ENCODE measurements at places on chromosomes 12 and 14.

DNA sequence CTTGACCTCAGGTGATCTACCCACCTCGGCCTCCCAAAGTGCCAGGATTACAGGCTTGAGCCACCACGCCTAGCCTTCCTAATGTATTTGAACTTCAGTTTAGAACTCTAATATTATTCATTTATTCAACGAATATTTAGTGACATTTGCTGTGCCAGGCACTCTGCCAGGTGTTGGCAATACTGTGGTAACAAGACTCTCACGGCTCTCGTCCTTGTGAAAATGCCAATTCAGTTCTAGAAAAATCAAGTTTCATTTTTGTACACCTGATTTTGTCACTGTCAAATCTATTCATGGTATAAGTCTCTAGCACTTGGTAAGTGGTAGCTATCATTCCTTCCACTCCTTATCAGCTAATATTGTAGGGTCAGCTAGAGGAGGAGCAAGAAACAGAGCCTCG is 6.3 kb upstream of the PWP1 start:
- DNase-seq: no peak

- DNase-seq: peak; percentile 28
Measured at GRCh38 chr14:34874386-34875030, 652 bp downstream of the BAZ1A start.

- DNase-seq: no peak
Measured at GRCh38 chr14:72479461-72479931, 414.4 kb downstream of the DPF3 start.

DNA sequence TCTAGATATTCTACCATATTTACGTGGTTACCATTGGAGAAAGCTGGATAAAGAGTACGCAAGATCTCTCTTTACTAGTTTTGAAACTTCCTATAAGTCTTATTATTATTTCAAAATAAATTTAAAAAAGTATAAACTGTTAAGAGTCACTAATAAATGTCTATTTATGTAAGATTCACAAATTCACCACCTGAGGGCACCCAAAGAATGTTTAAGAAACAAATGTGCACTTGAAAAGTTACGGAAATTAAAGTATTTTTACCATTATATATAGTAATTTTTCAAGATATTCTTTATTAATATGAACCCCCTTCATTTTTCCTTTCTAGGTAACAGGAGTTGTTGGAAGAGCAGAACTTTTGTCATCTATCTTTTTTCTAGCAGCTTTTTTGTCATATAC is 11.9 kb downstream of the TMTC3 start:
- no peak for DNase-seq

GRCh38 chr12:19988459-19988873 is 379.9 kb upstream of the PDE3A start:
- DNase-seq: no peak

- peak; percentile 88 for DNase-seq
Measured at GRCh38 chr14:21092273-21093011, 6.0 kb downstream of the ZNF219 start.

DNA sequence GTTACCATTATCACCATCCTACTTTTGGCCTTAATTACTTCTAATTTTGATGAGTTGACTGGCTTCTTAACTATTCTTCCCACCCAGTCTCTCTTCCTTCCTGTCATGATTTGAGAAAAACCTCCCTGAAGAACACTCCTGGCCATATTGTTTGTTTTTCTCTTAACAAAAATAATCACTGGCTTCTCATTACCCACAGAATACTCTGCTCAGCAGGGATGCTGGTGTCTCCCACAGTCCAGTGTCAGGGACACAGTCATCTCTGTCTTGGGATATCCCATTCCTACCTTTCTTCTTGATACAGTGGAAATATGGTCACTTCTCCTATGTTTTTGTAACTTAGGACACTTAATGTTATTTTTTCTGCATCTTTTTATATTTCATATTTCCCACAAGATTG is 103.7 kb downstream of the SRGAP1 start:
- no peak for DNase-seq

GRCh38 chr12:64273527-64274403 is 51.7 kb upstream of the KICS2 start:
- DNase-seq: no peak

- DNase-seq: no peak
Measured at GRCh38 chr12:44299524-44299923, 463.6 kb downstream of the TMEM117 start.

DNA sequence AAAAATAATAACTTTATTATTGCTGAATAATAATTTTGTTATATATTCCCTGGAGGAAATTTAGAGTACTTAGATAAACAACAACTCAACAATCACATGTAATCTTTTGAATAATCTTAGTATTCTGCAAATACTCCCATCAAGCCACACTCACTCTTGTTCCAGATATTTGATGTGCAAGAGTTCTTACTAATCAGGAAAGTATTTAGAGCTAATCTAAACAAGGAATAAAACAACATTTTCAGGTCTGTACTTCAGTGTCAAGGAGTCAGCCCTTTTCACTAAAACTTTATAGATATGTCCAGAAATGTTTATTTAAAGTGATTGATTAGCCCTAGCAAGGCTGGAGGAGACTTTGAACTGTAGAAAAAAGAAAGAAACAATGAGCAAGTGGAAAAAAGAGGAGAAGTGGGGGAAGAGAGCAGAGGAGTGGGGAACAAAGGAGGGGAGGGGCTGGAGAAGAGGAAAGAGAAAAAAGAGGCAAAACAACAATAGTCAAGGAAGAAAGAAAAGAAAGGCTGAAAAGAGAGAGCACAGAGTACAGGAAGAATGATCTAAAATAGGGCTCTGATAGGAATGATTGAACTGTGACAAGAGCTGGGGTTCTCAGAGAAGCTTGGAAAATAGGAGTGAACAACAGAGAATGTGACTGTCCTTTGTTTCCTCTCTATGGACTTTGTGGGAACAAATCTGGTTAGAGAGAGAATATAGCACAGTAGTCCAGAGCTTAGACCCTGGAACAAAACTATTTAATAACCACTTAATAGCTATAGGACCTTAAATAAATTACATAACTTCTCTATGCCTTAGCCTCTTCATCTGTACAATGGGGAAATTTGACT is 238.7 kb downstream of the AKAP6 start:
- DNase-seq: no peak

DNA sequence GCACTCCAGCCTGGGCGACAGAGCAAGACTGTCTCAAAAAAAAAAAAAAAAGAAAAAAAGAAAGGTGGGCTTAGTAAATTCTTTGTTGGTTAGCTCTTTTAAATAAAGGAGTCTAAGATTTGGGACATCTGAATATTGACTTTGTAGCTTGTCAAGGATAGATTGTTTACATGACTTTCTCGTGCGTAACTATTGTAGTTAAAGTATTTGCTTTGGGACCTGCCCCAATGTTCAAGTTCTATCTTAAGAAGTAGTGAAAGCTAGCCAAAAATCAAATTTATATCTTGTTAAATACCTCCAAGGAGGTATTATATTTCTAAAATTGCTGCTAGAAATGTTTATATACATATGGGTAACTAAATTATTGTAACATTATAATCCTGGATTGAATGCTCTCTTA is 32.4 kb downstream of the PTPN21 start:
- DNase-seq: no peak

GRCh38 chr12:2288875-2289274 is 236.1 kb downstream of the CACNA1C start:
- no peak for DNase-seq

DNA sequence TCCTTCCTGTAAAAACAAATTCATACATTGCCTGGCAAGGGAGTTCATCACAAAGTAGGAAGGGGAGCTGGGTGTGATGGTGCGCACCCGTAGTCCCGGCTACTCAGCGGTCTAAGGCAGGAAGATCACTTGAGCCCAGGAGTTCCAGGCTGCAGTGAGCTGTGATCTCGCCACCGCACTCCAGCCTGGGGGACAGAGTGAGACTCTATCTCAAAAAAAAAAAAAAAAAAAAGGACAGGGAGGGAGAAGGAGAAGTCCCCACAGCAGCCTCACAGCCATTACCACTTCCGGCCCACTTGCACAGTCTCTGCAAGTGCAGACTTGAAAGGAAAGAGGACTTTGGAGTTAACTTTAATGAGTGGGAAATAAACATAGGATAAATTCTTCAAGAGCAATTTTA is 121.0 kb downstream of the FBXL14 start:
- DNase-seq: peak; percentile 31

DNA sequence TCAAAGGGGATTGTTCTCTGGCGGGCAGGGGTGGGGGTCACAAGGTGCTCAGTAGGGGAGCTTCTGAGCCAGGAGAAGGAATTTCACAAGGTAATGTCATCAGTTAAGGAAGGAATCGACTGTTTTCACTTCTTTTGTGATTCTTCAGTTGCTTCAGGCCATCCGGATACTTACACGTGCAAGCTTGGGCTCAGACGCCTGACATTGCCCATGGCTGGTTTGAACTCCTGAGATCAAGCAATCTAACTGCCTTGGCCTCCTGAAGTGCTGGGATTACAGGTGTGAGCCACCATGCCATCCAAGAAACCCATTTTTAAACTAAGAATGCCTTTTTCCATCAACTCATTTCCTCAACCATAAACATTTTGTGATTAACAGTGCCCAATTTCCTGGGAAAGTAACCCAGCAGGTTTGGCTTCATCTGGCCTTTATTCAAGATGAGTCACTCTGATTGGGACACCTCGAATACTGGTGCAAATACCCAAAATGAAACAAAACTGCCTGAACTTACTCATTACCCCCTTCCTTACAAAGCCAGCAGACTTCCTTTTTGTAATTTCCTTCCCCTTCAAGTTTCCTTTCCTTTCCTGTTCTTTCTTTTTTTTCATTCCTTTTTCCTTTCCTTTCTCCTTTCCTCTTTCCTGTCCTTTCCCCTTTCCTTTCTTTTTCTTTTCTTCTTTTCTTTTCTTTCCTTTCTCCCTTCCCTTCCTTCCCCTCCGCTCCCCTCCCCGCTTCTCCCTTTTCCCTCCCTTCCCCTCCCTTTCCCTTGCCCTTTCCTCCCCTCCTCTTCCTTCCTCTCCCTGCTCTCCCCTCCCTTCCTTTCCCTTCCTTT is 10.2 kb upstream of the RNASE10 start:
- no peak for DNase-seq

DNA sequence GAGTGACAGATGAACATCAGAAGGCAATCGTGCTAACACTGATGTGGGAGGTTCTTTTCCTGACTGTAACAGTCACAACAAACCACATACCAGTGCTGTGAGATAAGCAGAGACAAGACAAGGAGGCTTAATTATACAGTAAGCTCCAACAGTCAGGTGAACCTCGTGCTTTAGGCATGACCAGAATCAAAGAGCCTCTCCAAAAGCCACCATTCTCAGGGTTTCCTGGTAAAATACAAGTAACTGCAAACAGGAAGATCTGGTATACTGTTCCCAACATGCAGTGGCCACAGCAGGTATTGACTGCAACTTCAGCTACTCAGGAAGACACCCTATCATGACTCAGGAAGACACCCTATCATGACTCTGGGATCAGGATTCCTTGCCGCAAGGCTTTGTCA is 47.3 kb upstream of the GTF2A1 start:
- no peak for DNase-seq

DNA sequence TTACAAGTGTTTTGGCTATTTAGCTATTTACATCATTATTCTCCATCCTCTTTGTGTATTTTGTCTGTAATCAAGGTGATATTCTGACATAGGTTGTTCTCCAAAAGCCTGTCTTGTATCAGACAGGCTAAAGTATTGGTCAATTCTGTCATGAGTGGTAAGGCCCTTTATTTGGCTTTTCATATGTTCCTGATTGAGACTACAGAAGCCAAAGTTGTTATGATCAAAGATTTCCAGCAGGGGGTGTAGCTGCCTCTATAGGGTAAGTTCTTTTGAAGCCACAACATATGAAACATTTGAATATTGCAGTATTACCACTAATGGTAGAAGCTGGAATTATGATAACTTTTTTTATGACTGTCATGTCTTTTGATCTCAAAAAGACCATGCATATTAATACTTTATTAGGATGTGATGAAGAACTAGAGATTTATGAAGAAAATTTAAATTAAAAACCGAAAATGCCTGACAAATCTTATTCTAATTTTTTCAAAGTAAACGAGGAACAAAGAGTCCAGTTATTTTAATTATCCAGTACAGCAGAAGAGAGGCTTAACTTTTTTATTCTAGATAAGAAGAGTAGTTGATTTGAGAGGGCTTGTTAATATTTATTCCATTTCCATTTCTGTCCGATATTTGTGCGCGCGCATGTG is 3.4 kb upstream of the ARHGAP5 start:
- DNase-seq: peak; percentile 79

DNA sequence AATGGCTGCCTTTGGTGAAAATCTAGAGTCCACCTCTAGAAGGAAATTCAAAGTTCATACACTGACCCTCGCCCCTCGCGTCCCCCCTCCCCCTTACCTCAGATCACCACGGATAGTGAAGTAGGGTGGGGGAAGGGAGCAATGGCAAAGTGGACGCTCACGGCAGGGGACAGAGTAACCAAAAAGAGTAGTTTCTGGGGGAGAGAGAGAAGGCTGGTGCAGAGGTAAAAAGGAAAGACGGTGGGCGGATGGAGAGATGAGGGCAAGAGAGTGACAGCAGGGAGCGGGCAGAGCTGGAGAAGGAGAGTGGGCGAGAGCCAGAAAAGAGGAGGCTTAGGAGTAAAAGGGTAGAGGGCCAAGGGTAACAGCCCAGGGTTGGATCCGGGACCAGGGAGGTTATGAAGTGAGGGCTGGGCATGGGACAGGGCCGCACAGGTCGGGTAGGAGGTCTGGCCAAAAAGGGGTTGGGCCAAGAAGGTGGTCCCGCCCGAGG is 423 bp downstream of the ALDH6A1 start:
- DNase-seq: no peak

All from CD4-positive, alpha-beta T cell treated with Interleukin-6 at 100 ng/mL for 8 hours (primary cell).